NCI-H524 (cell line): ENCODE measurements at places on chromosomes 1 and 21.

DNA sequence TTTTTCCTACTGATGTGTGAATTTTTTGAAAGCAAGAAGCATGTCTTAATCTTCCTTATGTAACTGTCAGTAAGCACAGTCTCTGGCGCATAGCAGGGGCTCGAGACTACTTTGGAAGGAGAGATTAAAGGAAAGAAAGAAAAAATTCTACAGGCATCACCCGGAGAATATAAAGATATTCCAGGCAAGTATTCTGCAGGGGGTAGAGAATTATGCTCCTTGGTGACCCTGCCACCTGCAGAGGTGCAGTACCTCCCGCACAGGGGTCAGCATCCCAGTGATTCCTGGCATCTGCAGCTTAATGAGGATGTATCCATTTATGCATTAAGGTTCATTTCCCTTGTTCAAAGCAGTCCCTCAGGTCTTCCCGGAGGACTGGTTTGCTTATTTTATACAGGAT is 87.6 kb upstream of the WLS start:
- no peak for DNase-seq

GRCh38 chr1:168236836-168237611 is 11.2 kb downstream of the SFT2D2 start:
- DNase-seq, result no peak

DNA sequence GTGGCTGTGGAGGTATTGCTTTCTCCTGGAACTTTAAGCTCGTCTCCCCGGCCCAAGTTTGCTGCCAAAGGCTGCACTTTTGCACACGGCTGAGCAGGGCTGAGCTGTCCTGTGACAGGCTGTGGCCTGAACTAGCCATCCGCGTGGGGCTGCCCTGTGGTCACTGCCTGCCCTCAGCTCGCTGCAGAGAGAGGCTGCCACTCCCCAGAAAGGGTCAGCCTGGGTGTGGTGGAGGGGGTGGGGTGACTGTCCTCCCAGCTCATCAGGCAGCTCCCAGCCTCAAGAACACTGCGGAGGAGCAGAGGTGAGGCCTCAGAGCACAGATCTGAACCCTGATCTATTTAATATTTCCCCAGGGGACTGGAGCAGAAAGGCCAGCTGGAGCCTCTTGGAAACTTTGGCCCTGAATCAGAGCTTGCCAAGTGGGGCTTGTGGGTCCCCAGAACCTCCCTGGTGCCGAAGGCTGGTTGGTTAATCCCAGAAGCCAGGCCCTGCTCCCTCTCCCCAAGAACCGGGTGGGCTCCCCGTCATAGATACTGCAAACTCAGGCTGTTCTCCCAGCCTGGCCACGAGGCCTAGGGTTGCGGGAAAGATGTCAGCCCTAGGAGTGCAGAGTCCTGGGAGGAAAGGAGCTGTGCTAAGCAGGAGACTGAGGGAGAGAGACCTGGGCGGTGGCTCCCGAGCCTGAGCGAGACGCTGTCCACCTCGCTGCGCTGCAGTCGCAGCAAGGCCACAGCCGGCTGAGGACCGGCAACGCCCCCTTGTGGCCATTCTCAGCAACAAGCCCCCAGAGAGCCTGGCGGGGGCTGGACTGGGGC is 125.1 kb upstream of the IPO9 start:
- peak; percentile 79 for DNase-seq

DNA sequence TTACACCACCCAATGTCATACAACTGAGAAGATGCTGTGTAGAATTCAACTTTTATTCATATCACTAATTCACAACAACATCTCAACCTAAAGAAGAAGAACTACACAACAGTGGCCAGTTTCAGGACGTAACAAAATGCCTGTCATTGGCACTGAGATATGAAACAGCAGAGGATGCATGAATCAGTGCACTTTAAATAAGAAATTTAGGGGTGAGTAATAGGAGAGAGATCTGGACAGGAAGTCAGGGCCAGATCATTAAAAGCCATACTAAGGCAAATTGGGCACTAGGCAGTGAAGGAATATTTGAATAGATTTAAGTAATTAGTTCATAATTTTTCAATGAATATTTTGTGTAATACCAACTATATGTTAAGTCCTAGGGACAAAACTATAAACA is 510.5 kb downstream of the PLPP3 start:
- DNase-seq, result no peak

GRCh38 chr1:56297208-56297607 is 282.2 kb downstream of the PLPP3 start:
- no peak for DNase-seq

GRCh38 chr1:8381618-8382017 is 63.7 kb downstream of the SLC45A1 start:
- no peak for DNase-seq

DNA sequence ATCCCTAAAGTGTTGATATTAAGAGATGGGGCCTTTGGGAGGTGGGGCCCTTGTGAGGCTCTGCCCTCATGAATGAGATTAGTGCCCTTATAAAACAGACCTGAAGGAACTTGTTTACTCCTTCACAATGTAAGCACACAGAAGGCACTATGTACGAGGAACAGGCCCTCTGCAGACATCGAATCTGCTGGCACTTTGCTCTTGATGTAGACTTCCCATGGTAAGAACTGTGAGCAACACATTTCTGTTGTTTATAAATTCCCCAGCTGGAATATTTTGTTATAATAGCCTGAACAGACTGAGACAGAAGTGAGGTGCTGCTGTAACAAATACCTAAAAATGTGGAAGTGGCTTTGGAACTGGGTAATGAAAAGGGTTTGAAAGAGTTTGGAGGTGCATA is 193.2 kb downstream of the TGFB2 start:
- no peak for DNase-seq

GRCh38 chr1:2133879-2134215 is 60.7 kb downstream of the FAAP20 start:
- no peak for DNase-seq

GRCh38 chr1:202291001-202291400 is 50.7 kb downstream of the UBE2T start:
- DNase-seq, result no peak

DNA sequence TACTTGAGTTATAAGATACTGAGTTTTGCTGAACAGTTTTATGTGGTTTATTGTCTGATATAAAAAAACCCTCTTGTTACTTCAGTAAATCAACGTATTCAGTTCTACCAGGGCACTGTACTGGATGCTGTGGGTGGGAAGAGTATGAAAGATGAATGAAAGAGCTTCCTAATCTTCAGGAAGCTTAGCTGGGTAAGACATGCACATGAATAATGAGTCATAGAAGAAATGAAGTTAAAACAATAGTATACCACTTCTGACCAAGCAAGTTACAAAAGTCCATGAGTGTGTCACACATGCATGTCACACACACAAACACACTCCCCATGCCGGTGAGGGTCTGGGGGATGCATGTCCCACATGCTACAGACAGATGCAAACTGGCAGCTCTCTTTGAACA is 105.9 kb downstream of the SIPA1L2 start:
- DNase-seq, result no peak

GRCh38 chr1:43711524-43712386 is 4.4 kb downstream of the ST3GAL3 start:
- DNase-seq, result no peak

- DNase-seq, result peak; percentile 21
Measured at GRCh38 chr1:97834899-97835298, 85.9 kb downstream of the DPYD start.

DNA sequence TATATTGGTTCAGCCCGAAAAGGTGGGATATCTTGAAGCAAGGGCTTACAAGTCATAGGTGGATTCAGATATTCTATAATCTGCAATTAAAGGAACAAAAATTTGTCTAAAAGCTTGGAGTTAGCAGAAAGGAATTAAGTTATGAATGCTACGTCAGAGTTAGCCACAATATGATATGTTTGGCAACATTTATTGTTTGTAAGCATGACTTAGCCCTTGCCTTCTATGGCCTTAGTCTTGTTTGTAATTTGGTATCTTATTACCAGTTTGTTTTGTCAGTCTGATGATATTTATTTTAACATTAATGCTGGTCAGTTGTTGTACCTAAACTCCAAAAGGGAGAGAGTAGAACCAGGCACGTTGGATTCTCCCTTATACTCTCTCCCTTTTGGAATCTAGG is 43.1 kb upstream of the SUCO start:
- DNase-seq, result no peak

DNA sequence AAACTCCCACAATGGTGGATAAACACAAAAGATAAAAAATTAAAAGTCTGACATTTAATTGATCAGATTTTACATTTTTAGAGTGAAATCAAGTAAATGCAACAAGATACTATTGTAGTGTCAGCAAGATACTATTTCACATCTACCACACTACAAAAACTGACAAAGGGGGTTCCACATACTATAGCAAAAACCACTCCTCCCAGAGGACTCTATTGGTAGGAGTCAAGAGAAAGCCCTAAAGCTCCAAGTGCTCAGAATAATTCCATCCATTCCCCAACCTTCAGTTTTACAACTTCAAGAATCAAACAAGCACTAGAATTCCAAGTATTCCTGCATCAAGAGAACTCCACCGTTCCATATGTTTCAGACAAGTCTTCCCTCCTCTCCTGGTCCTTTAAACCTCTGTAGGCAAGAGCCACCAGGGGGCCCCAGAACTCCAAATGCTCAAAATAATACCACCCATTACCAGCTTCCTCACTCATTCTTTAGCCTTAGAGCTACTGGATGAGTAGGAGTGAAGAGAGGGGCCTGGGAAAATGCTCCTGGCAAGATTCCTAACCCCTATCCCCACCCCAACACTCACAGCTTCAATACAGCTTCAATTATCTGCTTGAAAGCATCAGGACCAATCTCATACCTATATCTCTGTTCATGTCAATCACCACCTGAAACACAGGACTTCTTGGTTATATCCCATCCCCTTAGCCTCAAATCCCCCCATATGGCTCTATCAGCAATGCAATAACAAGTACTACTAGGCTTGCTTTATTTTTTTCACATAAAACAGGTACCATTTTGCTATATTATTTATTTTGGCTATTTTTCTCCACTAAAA is 9.9 kb downstream of the TOR1AIP2 start:
- peak; percentile 66 for DNase-seq

GRCh38 chr1:215890438-215890837 is 323.3 kb downstream of the KCTD3 start:
- no peak for DNase-seq

DNA sequence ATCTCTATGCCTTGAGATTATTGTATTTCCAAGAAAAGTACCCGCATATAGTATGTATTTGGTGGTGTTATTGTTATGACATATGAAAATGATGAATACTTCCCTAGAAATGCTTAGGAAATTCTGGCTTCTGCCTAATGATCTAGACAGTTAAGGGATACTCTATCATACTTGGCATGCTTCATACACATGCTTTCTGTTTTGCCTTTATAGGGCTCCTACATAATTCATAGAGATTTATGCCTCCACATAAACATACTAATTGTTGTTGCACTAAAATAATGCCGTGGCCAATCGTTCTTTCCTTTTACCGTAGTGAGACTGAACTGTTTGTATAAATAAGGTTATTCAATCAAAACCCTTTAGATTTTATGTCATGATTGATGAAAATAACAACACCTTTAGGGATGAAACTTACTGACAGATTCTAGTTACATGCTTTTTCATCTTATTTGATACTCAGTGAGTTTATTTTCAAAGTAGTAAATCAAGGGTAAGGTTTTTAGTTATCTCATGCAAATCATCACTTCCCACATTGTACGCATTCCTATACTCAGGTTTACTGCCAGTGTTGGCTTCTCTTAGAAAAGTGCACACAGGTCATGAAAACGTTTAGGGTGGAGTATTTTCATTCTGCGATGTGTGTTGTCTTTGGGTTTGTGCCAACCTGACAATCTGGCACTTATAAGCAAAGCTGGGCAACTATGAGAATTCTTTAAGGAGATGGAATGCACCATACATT is 40.5 kb upstream of the SCYL3 start:
- peak; percentile 1 for DNase-seq

DNA sequence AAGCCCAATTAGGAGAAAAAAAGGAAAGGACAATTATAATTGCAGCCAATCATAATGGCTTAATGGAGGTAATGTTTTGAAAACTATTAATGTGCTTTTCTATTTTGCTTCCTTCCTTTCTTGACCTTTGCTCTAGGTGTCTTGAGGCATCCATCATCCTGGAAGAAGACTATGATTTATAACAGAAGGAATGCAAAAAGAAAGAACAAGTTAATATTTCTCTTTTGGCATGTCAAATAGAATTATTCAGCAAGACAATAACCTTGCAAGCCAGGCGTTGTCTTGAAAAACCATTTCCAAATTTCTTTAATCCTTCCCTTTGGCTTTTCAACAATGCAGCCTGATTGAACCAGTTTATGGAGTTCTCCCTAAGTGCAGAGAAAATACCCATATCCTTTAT is 107.7 kb upstream of the USP24 start:
- no peak for DNase-seq

- DNase-seq, result no peak
Measured at GRCh38 chr1:230430499-230430898, 4.4 kb upstream of the PGBD5 start.

- no peak for DNase-seq
Measured at GRCh38 chr1:228849011-228849541, 113.8 kb downstream of the RHOU start.

- DNase-seq, result peak; percentile 45
Measured at GRCh38 chr21:25385911-25386474, 221.3 kb downstream of the MRPL39 start.

GRCh38 chr1:78833491-78833890 is 173.0 kb downstream of the ADGRL4 start:
- no peak for DNase-seq

DNA sequence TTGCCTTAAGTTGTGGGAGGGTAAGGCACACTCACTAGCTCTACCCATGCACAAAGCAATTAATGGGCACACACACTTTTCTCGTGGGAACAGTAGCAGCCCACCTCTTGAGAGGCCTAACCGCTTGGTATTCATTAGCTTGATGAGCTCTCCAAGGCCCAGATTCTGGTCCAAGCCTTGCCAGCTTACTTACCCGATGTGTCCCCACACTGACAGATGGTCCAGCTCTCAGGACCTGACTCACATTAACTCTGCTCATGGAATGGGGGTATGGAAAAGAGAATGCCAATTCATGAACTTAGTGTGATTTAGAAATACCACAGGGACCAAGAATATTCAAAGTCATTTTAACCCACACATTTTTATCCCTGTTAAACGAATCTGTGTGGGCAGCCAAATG is 106.8 kb upstream of the CACHD1 start:
- DNase-seq, result peak; percentile 80

DNA sequence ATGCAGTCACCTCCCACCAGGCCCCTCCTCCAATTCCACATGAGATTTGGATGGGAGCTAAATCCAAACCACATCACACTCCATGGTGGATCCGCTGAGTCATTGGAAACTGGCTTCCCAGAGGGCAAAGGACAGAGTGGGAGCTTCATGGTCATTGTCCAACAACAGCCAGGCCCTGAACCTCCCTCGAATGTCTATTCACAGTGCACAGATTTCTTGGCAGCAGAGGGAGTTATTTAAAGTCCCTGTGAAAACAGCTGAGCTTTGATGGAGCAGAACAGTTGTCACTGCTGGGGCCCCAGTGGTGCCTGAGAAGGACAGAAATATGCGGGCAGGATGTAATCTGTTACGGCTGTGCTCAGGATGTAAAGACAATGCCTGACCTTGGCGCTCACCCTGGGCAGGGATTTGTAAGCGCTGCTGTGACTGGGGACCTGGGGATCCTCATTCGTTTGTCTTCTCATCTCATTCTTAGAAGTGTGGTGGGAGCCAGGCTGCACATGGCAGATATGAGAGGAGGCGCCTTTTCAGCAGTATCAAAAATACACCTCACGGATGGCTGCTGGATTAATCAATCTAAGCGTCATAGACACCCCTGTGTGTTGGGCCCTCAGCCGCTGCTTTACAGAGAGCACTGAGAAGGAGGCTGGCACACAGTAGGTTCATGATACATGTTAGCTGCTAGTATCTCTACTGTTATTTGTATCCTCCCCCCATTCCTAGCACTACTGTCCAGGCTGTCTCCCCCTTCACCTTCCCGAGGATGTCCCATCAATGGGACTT is 439.4 kb downstream of the PTPRU start:
- DNase-seq, result no peak

- no peak for DNase-seq
Measured at GRCh38 chr1:63936801-63937200, 163.0 kb downstream of the ROR1 start.
